ENCODE measurements at places on chromosomes 6 and 20.

DNA sequence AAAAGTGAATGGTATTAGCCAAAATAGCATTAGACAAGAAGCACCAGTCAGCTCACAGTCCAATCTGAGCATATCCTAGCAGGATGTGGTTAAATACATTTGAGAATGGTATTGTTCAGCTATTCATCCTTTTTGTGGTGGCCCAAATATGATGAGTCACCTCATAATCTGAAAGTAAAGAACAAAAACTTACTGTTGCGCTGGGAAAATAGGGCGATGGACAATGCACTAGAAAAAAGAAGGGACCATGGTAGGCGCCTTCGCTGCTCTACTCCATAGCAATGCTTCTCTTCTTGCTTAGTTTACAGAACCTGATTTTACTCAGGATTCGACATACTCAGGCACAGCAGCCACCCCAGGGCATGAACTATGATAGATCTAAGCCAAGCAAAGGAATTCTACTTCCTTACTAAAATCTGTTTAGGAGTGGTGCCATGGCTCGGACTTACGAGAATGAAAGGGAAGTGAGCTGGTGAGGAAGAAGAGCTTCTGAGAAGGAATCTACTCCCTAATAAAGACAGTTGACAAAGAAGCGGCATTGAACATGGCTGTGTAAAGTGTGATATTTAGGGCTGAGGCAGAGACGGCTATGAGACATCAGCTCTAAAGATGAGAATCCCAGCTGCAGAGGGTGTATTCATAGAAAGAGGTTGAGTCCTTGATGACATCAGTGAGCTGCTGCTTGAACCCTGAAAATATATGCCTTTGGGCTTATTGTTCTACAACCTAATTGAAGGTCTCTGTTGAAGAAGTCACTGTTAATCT is 16.6 kb upstream of the FBXO9 start:
- peak; percentile 67 for DNase-seq

- peak; percentile 39 for DNase-seq
Observed at GRCh38 chr6:117496383-117496990, 14.0 kb downstream of the DCBLD1 start.

- no peak for DNase-seq
Observed at GRCh38 chr6:3323148-3323547, 64.4 kb downstream of the PSMG4 start.

DNA sequence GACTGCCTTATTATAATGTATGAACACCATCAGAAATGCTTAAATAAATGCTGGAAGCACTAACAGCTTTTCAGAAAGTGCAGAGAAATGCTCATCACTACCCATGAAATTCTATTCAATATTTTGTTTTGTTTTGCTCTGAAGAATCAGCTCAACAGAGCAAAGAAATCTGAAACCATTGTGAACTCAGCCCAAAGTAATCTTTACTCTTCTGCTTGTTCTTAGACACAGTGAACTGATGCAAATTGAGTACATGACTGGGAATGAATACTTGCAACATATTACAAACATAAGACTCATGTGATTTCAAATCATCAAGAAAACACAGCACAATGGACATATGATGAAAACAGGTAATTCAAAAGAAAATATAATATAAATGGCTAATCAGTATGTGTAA is 404.6 kb upstream of the OPRM1 start:
- DNase-seq = no peak

DNA sequence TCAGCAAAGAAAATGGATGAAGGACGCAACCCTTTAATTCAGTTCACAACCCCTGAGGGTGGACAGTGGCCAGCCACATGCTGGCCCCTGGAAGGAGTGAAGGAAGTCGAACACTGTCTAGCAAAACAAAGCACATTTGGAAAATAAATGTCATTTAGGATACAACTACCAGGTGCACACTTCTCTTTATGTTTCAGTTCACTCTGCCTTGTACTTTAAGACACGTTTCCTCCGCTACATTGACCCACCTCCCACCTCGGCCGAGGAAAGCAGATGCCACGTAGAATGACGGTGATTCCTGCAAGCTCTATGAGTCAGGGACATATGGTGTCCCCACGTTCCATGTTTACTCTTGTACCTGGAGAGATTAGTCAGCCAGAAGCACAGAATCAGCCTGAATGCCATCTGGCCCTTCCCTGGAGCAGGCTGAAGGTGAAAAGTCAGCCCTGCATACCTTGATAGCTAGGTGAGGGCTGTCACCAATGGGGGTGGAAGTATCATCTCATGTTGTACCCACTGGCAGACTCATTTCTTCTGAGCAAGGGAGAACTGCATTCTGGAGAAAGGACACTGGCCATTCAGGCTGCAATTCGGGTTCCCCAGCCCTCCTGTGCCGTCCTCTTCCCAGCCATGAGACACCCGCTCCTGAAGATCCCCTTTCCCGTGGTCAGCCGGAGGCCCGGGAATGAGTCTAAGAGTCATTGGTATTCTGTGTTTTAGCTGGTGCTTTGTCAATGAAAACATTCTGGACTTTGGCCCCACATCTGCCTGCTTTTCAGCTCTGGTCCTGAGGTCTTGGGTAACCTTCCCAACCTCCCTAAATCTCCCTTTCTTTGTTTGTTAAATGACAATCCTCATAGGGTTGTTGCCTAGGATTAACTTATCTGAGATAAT is 60.6 kb downstream of the FOXA2 start:
- DNase-seq = no peak

GRCh38 chr20:50713657-50714101 is 17.7 kb upstream of the PARD6B start:
- DNase-seq = peak; percentile 64

GRCh38 chr6:129621252-129621651 is 88.7 kb downstream of the ARHGAP18 start:
- no peak for DNase-seq
